T-helper 1 cell (primary cell): ENCODE measurements at places on chromosomes 11 and 22.

- no peak for DNase-seq
Measured at GRCh38 chr22:43131773-43132501, 11.3 kb downstream of the MCAT start.

GRCh38 chr11:69006816-69007215 lies 6.2 kb downstream of the MRGPRF start:
- no peak for DNase-seq

DNA sequence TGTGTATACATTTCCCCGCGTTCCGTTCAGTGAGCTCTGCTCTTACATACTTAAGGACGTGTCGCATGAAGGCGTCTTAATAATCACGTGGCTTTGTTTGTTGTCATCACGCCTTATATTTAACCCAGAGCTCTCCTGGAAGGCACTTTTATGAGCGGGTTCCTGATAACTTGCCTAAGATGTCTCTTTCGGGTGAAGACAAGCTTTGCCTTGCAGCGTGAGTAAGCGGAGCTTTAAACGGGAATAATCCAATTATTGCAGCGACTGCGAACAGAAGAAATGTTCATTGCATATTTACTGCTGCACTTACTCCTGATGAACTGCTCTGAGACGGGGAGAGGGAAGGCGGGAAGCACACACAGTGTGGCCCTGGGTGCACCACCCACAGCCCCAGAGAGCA lies 1128.2 kb downstream of the BRD1 start:
- no peak for DNase-seq

GRCh38 chr11:7619322-7619721 lies 54.0 kb downstream of the CYB5R2 start:
- no peak for DNase-seq

DNA sequence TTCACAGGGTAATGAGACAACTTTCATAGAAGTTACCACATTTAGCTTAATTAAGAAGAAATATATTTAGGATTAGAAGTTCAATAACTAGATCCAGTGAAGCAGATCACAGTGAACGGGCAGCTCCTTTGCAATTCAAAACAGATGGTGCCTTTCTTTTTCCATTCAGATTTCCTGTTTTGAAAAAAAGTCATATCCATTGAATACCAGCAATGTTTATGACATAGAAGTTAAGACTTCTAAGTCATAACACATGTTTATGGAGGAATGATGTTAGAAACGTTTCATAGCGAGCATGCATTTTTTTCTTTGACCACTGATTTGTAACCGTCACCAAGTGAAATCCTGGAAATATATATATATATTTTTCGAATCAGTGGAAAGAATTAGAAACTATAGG lies 24.7 kb downstream of the LUZP2 start:
- no peak for DNase-seq

DNA sequence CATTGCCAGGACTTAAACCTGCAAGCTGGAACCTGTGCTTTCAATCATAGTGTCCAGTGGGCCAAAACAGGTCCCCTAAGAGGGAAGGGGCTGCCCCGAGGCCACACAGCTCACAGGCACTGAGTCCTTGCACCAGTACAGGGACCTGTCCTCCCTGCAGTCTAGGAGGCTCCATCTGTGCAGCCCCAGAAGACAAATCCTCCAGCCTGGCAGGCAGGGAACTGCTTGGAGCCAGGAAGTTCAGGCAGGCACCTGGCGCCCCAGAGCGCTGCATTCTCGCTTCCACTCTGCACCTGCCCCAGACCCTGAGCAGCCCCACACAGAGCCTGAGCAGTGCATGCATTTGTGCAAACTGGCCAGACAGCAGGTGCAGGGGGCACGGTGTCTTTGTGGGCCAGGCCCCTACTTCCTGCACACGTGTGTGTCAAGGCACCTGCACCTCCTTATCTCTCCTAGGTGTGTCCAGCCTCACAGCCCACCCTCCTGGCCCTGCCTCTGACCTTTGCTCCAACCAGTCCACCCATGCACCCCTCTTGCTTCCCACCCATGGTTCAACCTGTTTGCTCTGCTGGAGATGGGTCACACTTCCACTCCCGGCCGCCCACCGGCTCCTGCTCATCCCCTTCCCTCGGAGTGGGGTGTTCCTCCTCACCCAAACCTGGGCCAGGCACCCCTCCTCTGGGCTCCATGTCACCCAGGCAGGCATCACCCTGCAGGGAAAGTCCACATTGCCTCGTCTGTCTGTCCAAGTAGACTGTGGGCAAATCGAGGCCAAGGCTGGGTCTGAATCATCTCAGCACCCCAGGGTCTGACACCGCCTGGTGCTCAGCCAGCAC lies 19.0 kb downstream of the LINC01488 start:
- DNase-seq: no peak

DNA sequence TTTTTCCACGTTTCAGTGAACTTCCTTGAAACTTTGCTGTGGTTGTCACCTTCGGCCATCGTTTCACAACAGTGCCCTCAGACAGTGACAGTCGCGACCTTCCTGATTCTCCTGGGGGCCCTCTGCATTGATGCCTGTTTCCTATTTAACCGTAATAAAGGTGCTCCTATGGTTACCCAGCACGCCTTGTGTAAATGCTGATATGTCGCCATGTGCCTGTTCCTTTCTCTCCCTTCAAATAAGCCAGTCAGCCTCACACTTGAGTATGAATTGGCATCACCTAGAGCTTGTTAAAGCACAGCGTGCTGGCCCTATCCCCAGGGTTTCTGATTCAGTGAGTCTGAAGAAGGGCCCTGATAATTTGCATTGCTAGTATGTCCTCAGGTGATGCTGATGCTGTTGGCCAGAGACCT lies 104.8 kb downstream of the MICAL2 start:
- DNase-seq: no peak

- DNase-seq: no peak
Measured at GRCh38 chr11:102204174-102204573, 93.9 kb downstream of the YAP1 start.

GRCh38 chr11:115819014-115819413 lies 314.8 kb upstream of the CADM1 start:
- DNase-seq: no peak

- no peak for DNase-seq
Measured at GRCh38 chr11:78802058-78802761, 227.5 kb upstream of the NARS2 start.

- no peak for DNase-seq
Measured at GRCh38 chr11:126880872-126881271, 119.7 kb downstream of the KIRREL3 start.

DNA sequence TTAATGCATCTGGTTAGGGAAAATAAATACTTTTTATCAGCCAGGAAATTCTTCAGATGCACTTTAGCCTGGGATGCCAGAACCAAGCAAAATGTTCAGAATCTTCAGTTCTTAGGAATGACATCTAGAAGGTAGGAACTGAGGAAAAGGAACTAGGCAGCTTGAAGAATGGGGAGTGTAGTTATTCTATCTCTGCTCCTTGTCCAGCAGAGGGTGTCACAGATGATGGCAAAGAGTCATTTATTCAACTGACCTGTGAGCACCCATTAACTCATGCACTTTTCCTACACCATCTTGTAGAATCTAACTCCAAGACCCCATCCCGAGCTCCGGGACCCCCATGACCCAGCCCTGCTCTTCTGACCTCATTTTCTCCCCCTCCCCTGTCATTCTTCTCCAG lies 122.1 kb upstream of the ISX start:
- no peak for DNase-seq

- DNase-seq: no peak
Measured at GRCh38 chr11:19576054-19576453, 136.6 kb upstream of the NAV2 start.

- DNase-seq: no peak
Measured at GRCh38 chr22:39215426-39216142, 29.2 kb downstream of the PDGFB start.

GRCh38 chr11:86726118-86726753 lies 53.8 kb upstream of the ME3 start:
- no peak for DNase-seq

DNA sequence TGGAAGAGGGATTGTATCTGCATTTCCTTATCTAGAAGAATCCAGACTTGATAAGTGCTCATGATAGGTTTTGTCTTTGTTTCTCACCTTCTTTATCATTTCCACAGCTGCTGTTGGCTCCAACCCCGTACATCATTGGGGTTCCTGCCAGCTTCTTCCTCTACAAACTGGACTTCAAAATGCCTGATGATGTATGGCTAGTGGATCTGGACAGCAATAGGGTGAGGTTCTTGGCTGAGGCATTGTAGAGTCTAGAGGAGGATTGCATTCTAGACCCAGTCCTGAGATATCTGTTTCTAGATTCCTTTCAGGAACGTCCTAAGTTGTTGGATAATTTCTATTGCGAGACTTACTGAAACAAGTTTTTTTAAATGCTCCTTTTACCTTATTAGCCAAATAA lies 8.1 kb downstream of the MADD start:
- no peak for DNase-seq

DNA sequence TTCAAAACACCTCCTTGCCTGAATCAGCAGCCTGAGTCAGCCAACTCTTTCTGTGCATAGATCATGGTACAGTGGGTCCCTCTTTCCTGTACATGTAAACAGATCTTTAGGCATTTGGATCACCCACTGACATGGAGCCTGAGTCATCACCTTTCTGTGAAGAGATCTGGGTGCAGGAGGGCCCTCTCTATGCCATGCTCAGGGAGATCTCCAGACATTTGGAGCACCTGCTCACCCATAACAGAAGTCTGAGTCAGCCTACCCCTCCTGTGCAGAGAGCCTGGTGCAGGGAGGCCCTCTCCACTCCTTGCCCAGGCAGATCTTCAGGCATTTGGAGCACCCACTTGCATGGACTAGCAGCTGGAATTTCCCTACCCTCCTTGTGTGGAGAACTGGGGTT lies 56.2 kb upstream of the GLYAT start:
- DNase-seq: no peak

DNA sequence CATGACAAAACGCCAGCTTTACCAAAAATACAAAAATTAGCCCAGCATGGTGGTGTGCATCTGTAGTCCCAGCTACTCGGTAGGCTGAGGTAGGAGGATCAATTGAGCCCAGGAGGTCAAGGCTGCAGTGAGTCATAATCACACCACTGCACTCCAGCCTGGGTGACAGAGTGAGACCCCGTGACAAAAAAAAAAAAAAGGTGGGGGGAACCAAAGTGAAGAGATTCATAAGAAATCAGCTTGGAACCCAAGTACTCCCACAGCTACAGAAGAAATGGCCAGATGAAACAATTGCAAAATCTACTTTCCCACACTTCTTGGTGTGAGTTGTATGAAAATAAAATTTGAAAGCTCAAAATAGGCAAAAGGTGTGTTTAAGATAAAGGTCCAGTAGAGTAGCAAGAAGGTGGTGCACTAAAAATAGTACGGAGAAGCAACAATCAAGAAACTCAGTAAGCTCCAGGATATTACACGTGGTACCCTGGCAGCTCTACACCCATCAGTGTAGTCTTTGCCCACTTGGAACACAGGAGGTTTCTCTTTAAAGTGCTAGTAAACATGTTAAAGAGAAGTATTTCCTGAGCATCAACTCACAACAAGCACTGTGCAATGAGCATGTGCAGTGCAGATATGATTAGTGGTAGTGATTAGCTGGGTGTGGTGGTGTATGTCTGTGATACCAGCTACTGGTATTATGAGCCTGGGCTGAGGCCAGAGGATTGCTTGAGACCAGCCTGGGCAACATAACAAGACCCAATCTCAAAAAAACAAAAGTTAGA lies 5.3 kb downstream of the HARBI1 start:
- no peak for DNase-seq

DNA sequence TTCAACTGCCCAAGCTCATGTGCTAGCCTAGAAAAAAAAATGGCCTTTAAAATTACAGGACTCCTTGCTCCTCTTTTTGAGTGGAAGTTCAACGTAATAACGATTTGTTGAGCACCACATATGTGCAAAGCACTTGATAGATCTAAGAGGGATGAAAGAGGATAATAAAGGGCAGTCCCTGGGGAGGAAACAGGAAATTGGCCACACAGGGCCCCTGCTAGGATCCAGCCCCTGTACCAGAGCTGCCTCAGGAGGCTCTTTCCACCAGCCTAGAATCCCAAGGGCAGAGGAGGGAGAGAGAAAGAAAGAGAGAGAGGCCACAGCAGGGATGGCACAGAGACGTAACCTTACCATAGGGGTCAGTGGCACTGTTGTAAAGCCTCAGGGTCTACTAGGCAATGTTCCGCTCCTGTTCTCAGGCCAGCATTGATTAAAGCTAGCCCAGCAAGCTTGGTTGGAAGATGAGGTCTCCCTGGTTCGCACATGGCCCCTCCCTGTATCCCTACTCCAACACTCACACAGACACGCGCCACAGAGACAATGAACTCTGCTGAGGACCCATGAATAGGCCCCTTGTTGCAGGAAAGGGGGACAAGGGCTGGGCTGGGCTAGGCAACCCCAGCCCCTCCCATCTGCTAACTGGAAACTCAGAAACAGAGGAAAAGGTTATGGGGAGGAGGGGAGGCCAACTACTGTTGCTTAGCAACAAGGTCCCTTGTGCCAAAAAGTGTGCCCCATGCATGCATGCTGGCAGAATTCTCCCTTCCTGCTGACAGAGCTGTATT lies at the start of gene TMPRSS5:
Gene TMPRSS5 (minus strand): TSS at position 438 of the 785 bp plus-strand sequence. CDS start 84 bp downstream, at position 354.
- DNase-seq: no peak

DNA sequence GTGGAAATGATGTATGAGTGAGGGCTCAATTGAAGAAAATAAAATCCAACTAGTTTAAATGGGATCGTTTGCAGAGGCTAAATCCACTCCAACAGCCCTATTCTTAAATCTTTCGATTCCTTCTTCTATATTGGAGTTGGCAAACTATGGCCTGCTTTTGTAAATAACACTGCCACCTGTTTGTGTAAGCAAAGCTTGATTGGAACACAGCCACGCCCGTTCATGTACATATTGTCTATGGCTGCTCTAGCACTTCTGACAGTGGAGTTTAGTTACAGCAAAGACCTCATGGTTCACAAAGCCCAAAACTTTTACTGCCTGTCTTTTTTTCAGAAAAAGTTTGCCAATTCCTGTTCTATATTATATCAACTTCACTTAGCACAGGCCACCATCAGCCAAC lies 40.6 kb upstream of the RCN1 start:
- no peak for DNase-seq

GRCh38 chr22:31118046-31118820 lies 4.5 kb upstream of the INPP5J start:
- DNase-seq: no peak

DNA sequence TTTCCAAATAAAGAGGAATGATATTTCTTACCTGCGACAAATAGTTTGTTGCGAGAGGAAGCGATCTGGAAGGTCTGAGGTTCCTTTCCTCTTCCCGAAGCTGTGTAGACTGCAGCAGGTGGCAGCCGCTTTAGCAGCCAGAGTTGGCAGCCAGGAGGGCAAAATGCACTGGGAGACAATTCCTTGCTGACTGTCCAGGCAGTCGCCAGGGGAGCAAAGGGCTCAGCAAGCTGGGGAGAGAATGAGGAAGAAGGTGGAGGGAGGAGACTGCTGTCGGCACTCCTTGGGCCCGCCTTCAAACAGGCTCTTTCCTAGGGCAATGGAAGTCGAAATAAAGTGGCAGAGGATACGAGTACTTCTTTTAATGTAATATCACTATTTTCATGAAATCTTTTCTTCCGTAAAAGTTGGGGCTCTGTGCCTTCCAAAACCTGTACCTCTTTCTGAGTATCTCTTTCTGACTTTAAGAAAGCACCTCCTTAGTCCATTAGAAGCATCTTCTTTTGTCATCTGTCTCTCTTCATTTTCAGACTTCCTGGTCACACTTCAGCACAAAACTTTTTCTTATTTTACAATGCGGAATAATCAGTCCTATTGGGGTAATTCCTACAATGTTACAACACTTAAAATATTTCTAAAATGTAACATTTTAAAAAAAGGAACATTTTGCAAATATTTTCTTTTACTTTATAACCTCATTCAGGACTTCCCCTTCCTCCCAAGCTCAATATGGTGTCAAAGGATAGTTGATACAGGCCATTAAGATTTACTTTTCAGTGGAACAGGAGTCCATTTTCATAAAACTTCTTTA lies at the start of gene IL18:
Gene IL18 (minus strand): TSS at position 220 of the 811 bp plus-strand sequence. CDS start 9,041 bp downstream, outside the sequence.
- no peak for DNase-seq
